ENCODE measurements at places on chromosomes 6 and 20. TPM values are rescaled to one million over a fixed set of nuclear protein-coding genes. Genes with fewer than 3 reads are reported as not detected.

DNA sequence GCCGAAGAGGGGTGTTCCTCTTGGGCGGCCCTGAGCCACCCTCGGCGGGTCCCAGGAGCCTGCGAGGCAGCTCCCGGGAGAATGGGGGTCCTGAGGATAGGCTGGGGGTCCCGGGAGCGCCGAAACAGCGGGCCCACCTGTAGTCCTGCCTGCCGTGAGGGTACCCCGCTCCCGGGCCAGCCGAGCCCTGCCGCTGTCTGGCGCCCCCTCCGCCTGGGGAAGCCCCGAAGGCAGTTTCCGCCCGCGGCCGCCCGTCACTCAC lies 280 bp downstream of the SPATA2 start:
- DNase-seq, result no peak

RAET1G gene
- not detected for total RNA-seq

GTSF1L gene
- total RNA-seq, result not detected

DNA sequence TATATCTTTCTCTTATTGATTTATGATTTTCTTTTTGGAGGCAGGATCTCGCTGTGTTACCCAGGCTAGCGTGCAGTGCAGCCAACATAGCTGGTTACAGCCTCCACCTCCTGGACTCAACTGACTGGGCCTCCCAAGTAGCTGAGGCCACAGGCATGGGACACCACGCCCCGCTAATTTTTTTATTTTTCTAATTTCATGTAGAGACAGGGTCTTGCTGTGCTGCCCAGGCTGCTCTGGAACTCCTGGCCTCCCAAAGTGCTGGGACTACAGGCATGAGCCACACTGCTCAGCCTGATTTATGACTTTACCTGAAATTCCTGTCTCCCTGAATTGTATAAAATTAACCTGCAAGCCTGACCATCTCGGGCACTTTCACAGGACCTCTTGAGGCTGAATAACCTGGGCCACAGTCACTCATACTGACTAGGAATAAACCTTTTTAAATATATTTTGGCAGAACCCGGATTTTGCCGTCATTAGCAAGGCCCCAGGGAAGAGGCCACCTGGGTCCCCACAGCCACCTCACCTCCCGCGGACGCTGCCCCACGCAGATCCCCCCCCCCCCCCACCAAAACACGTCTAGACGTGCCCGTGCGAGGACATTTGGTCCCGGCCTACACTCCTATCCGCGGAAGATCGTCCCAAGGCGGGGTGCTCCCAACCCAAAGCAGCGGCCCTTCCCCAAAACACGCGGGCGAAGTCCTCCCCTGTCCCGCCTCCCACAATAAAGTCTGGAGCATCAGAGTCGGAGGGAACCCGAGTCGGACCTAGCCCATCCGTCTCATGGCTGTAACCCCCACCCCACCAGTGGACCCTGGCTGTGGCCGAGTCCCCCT lies 902 bp downstream of the ZNF337 start:
- DNase-seq, result no peak

Measured in thoracic aorta (tissue), 2 donors.